ENCODE measurements at places on chromosomes 6 and 20.

DNA sequence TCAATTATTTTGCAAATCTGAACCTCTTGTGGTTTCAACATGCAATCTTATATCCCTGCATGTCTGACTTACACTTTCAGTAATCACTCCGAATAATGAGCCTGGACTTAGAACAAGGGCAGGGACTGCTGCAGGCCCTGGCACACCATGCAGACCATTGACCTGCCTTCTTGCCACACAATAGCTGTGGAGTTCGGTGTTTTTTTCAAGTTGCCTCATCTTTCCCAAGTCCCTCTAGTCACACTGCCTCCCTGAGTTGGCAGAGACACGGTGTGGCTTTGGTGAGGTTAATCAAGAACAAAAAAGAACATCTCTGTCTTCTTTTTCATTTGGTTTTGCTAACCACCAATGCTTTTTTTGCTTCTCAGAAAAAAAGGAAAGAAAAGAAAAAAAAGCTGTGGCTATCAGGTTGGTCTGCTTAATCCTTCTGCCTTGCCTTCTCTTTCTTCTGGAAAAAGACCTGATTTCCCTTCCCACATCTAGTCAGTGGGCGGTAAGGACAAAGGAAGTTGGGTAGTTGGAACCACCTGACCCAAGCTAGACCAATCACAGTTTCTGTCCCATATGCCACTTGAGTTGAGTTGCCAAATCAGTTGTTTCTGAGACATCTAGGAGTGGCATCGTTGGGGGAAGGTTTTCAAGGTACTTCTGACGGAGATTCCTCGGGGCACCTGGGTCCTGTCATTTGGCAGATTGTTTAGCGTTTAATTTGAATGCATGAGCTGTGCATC is 55.9 kb upstream of the TASP1 start:
- DNase-seq = no peak

GRCh38 chr6:106110164-106110826 is 24.2 kb downstream of the PRDM1 start:
- no peak for DNase-seq

- no peak for DNase-seq
Observed at GRCh38 chr6:1145768-1146218, 166.1 kb upstream of the FOXQ1 start.

- no peak for DNase-seq
Observed at GRCh38 chr20:20612251-20612650, 100.2 kb downstream of the RALGAPA2 start.

GRCh38 chr20:47508278-47508677 is 6.6 kb downstream of the NCOA3 start:
- DNase-seq = no peak
